NCI-H1436 treated with DMSO at 0.1 percent for 48 hours (cell line): ENCODE measurements at places on chromosomes 5 and 9.

- DNase-seq = no peak
These were observed 46.8 kb upstream of the PLPP6 start for GRCh38 chr9:4615251-4615650.

DNA sequence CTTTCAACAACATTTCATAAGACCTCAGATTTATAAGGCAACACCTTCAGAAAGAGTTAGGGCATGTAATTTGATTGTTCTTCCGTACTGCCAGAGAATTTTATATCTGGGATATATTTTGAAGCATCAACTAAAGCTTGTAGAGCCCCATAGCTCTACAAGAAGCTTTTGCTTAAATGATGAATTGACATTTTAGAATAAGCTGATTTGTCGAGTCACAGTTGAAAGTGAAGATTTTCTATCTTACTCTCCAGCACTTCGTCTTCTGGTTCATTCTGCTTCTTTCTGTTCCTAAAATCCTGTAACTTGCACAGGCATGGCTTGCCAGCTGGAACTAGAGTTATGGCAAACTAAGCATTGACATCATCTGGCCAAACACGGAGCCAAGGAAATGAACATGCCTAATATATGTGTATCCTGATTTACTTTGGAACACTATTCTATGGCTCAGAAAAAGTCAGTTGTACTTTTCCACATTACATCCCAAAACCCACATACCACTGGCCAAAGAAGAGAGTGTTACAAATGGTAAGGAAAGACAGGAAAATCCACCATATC is 68.6 kb upstream of the MAST4 start:
- DNase-seq = no peak

DNA sequence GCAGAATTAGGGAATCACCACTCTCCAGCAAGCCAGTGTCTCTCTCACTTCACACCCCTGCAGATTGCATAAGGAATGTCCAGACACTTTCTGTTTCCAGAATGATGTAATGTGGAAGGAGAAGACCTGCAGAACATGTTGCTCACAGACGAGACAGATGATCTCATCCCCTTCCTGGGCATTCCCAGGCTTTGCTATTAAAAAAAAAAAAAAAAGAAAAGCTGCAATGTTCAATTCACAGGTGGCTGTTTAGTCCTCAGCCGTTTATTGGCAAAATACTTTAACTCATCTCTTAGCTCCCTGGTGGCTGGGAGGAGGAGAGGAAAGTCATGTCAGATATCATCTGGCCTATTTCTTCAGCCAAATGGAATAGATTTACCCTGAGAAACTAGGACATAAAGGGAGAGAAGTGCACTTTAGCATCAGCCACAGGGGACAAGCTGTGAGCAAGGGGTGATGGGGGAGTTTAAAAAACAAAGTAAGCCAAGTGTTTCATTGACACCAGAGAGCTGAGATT is 95.9 kb upstream of the TNC start:
- no peak for DNase-seq

GRCh38 chr9:82732928-82733327 is 330.0 kb downstream of the RASEF start:
- no peak for DNase-seq

DNA sequence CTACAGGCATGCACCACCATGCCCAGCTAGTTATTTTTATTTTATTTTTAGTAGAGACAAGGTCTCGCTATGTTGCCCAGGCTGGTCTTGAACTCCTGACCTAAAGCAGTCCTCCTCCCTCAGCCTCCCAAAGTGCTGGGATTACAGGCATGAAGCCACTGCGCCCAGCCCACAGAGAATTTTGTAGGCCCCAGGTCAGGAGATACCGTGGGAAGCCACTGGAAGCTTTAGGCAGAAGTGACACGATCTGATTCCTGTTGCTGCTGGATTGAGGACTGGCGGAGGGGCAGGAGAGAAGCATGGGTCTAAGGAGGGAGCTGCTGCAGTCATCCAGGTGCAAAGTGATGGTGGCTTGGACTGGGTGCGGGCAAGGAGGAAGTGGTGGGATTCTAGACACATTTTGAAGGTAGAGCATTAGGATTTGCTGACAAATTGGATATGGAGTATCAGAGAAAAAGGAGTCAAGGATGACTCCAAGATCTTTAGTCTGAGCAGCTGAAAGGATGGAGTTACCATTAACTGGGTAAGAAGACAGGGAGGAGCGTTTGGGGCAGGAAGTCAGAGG is 20.7 kb downstream of the TCF7 start:
- no peak for DNase-seq

GRCh38 chr5:88940713-88941112 is 57.7 kb upstream of the MEF2C start:
- DNase-seq = no peak

DNA sequence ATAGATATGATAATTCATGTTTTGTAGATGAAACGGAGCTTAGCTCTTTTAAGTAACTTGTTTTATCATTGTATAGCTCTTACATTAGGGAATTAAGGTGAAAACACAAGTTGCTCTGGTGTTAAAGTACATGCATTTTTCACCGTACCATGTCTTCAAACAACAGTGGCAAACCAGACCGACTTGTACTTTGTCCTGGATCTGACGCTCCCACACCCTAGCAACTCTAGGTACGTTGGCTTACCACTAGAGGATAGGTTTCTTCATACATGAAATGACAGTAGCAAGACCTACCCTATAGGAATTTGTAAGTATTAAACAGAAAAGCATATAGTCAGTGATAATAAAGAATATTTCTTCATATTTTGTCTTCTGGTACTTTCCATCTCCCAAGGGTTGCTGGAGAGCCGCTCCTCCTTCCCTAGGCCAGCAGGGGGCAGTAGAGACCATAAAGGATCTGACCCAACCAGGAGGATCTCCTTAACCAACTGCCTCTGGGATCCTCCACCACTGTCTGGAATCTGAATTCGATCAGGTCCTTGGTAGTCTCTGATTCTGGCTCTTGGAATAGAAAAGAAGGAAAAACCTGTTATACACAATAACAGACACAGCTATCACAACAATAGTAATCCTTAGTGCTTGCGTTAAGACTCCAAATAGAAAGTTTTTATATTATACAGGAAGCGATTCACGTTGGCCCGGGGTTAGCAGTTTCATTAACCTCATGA is 136.7 kb downstream of the CAVIN4 start:
- DNase-seq = no peak

- DNase-seq = no peak
These were observed 149.0 kb upstream of the GRAMD2B start for GRCh38 chr5:126274076-126274762.

DNA sequence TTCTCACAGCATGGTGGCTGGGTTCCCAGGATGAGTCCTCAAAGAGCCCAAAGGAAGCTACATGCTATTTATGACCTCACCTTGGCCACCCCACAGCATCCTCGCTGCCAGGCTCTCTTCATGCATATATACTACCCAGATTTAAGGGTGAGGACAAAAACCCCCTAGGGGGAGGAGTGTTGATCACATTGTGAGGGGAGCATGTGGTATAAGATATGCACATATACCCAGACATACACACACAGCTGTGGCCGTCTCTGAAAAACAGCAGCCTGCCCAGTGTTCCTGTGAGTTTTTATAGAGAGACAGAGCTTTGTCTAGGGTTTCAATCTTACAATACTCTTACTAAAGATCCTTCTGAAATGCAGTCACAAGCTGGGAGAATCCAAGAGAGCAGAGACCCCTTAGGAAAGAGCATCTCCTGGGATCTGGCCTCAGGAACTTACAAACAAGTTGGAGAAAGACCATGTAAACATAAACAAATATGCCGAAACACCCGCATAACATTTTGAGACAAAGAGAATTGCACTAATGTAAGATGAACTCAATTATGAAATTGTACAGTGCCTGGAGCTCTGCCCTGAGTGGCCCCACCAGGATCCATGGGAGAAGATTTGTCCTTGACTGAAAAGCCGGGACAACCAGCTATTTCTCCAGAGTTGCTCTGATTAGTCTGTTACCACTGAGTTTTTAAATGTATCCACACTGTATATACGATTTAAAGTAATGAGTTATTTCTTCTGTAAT is 146.4 kb downstream of the GADD45G start:
- DNase-seq = no peak

- DNase-seq = no peak
These were observed 31.2 kb upstream of the LRRC14B start for GRCh38 chr5:160173-160510.
